Testis (tissue), 5 donors: ENCODE measurements at places on chromosomes 2 and 18. TPM values are rescaled to one million over a fixed set of nuclear protein-coding genes. Genes with fewer than 3 reads are reported as not detected.

DNA sequence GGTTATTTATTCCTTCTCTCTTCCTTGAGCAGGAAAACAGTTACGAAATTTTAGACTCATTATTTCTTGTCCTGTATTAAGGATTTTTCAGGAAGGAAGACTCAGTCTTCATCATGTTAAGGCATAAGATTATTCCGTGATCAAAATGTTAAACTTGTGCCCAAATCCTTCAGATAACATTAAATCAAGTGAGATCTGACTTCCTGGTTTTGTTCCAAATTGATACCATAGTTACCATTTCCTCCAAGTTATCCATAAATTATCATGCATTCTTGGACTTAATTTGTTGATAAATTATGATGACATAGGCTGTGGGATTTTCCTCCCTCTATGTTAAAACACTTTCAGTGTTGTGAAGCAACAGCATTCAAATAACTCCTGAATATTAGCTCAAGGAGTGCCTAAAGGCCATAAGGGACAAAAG lies 31.9 kb downstream of the EFEMP1 start:
- no peaks in the 10 kb centered on the region for H3K27me3 ChIP-seq
- no peak overlapping the region for H3K27ac ChIP-seq
- H3K36me3 ChIP-seq = no peaks in the 10 kb centered on the region
- no peak overlapping the region for H3K4me3 ChIP-seq
- no peaks in the 10 kb centered on the region for H3K4me1 ChIP-seq
- no peak for DNase-seq

Gene LRATD1
- total RNA-seq = 133 TPM

Gene IFIH1
- 8.2 TPM for total RNA-seq

Gene METTL8
- total RNA-seq = 24.3 TPM

DNA sequence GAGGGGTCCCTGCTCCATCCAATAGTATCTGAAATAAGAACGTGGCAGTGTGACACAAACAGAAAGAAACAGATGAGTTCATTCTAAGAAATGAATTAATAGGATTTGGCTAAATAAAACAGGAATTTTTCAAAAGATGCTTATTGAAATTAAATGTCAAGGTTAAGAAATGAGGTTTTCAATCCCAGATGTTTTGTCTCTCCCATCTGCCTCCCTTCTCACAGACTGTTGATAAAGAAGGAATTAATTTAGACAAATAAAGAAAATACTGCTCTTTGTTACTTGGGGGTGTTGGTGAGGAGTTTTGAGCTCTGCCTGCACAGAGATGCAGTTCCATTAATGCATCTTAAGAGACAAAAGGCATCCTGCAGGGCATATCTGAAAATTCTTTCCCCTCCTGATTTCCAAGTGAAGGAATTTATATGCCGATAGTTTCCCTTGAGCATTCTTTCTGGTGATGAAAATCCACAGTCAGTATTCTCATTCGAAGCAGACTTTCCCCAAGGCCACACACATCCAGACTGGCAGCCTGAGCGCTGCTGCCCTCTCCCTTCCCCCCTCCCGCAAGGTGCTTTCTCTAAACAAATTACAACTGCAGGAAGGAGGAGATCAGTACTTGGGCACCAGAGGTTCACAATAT lies 385.4 kb upstream of the RND3 start:
- no peaks in the 10 kb centered on the region for H3K36me3 ChIP-seq
- no peak overlapping the region for H3K27ac ChIP-seq
- no peaks in the 10 kb centered on the region for H3K27me3 ChIP-seq
- H3K4me3 ChIP-seq = no peak overlapping the region

DNA sequence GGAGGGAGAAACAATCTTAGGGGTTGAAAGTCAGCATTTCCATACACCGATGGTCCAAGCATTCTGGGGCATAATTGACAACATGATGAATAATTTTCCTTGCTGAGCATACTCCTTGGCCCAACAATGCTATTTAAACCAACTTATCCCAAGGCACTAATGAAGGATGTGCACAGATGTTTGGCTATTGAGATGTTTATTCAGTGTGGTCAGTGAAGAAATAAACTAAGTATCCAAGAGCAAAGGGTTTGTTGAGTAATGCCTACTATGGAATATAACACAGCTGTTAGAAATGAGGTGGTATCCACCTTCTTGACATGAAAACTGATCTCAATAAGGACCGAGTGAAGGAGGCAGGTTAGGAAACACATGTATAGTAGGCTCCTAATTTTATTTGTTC lies 53.9 kb upstream of the RAB6D start:
- H3K4me3 ChIP-seq = no peak overlapping the region
- H3K27ac ChIP-seq = no peak overlapping the region
- H3K27me3 ChIP-seq = no peaks in the 10 kb centered on the region
- no peaks in the 10 kb centered on the region for H3K36me3 ChIP-seq

DNA sequence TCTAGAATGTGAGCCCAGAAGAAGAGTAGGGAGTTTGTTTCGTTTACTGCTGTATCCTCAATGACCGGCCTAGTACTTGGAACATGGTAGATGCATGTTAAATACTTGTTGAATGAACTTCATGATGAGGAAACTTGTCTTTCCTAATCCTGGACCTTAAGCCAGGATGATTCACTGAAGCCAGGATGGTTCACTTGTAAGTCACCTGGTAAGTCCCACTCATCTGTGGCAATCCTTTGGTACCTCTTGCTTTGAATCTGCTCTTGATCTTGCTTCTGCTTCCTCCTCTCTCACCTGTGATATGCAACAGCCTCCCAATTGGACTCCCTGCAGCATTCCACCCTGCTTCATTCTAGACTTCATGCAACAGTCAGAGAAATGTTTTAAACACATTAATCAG lies 43.6 kb downstream of the QPCT start:
- no peaks in the 10 kb centered on the region for H3K27me3 ChIP-seq
- H3K4me1 ChIP-seq = no peaks in the 10 kb centered on the region
- no peak overlapping the region for H3K4me3 ChIP-seq

Gene ANKRD53
- 10.6 TPM for total RNA-seq

GRCh38 chr2:113175736-113176695 lies 2.2 kb downstream of the PSD4 start:
- H3K4me1 ChIP-seq = peaks cover 9% of the 10 kb centered on the region
- no peaks in the 10 kb centered on the region for H3K27me3 ChIP-seq
- DNase-seq = no peak

- no peak overlapping the region for H3K4me3 ChIP-seq
- no peak for DNase-seq
- no peaks in the 10 kb centered on the region for H3K36me3 ChIP-seq
Measured at GRCh38 chr18:47882641-47883040, 47.8 kb downstream of the SMAD2 start.

- H3K4me1 ChIP-seq = peaks cover 10% of the 10 kb centered on the region
- DNase-seq = no peak
- no peaks in the 10 kb centered on the region for H3K36me3 ChIP-seq
- no peak overlapping the region for H3K4me3 ChIP-seq
Measured at GRCh38 chr2:152369176-152369860, 34.3 kb downstream of the FMNL2 start.

Gene M1AP
- total RNA-seq = 11.7 TPM

DNA sequence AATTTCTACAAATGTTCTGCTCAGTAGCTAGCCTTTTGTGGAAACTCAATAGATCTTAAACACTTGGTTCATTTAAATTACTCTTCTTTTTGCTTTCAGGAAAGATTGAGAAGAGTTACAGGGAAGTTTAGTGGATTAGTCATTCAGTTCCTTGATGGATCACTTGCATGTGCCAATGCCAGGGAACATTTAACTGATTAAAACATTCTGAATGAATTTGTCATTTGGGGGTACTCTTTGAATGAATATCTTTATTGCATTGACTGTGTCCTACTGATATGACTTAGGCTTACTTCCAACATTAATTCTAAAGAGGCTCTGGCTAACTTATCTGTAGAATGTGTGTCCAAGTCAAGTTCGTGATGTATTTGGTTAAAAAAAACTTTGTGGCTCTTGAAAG lies 199.8 kb downstream of the PLCL1 start:
- no peak for DNase-seq
- H3K36me3 ChIP-seq = no peaks in the 10 kb centered on the region
- no peaks in the 10 kb centered on the region for H3K4me1 ChIP-seq
- no peak overlapping the region for H3K27ac ChIP-seq

DNA sequence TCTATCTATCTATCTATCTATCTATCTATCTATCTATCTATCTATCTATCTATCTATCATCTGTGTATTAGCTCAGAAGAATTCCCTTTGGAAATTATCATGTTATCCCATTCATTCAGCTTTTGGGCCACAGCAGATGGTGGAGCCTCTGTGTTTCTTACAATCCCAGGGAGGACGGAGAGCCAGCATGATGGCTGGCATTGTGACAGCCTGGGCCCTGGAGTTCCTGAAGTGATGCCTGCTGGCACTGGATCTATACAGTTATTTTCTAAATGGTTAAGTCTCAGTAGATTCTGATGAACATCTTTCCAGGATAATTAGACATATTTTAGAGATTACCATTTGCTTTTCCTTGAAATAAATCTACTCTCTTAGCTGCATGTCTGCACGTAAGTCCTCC lies 385.4 kb upstream of the NXPH2 start:
- H3K27me3 ChIP-seq = no peaks in the 10 kb centered on the region
- H3K4me3 ChIP-seq = no peak overlapping the region
- H3K27ac ChIP-seq = no peak overlapping the region
- H3K4me1 ChIP-seq = no peaks in the 10 kb centered on the region

GRCh38 chr2:142065156-142065555 lies 65.7 kb downstream of the LRP1B start:
- no peak overlapping the region for H3K4me3 ChIP-seq
- H3K4me1 ChIP-seq = no peaks in the 10 kb centered on the region

GRCh38 chr18:61340148-61340547 lies 6.9 kb downstream of the CDH20 start:
- no peak for DNase-seq
- H3K27me3 ChIP-seq = no peaks in the 10 kb centered on the region
- H3K4me1 ChIP-seq = peaks cover 4% of the 10 kb centered on the region

DNA sequence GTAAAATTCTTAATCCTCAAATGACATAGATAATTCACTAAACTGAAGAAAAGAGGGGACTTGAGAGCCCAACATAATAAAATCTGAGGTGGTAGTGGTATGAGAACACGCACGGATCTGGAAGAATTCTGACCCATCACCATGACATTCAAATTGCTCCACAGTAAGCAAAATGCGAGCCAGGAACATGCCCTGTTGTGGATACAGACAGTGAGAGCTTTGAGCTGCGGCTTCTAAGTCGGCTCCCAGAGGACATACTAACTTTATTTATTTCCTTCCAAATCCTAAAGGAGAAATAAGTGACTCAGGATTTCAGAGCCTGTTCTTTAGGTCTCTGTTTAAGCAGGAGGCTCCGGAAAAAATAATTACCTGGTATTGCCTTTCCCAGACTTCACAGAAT lies 143.4 kb upstream of the SMAD7 start:
- no peak overlapping the region for H3K4me3 ChIP-seq
- no peak for DNase-seq
- no peaks in the 10 kb centered on the region for H3K27me3 ChIP-seq
- H3K36me3 ChIP-seq = no peaks in the 10 kb centered on the region

- no peaks in the 10 kb centered on the region for H3K4me1 ChIP-seq
- DNase-seq = no peak
- H3K27ac ChIP-seq = no peak overlapping the region
- no peaks in the 10 kb centered on the region for H3K27me3 ChIP-seq
- H3K36me3 ChIP-seq = no peaks in the 10 kb centered on the region
Measured at GRCh38 chr2:54924121-54924520, 126.1 kb downstream of the RTN4 start.

GRCh38 chr2:140586379-140586778 lies 1544.4 kb downstream of the LRP1B start:
- no peaks in the 10 kb centered on the region for H3K27me3 ChIP-seq
- peak; percentile 58 for DNase-seq
- H3K36me3 ChIP-seq = no peaks in the 10 kb centered on the region
- H3K4me3 ChIP-seq = no peak overlapping the region
- no peak overlapping the region for H3K27ac ChIP-seq
